Fibroblast of villous mesenchyme (primary cell): ENCODE measurements at places on chromosomes 5 and 9. TPM values are rescaled to one million over a fixed set of nuclear protein-coding genes. Genes with fewer than 3 reads are reported as not detected.

The LCP2 gene
- not detected in 2 replicates for total RNA-seq

The INSL6 gene
- 0.43 and 0.64 TPM in 2 replicates for total RNA-seq

The CCNO gene
- 0.32 TPM in 1 of 2 replicates, not detected in the other for total RNA-seq

The CDC37L1 gene
- 19.3 and 25.9 TPM in 2 replicates for total RNA-seq

The F12 gene
- 0.43 and 0.64 TPM in 2 replicates for total RNA-seq

The EIF4E1B gene
- total RNA-seq = not detected in 2 replicates

The ZBTB26 gene
- total RNA-seq = 3.5 and 4.3 TPM in 2 replicates

The GPX3 gene
- 3.5 and 3.9 TPM in 2 replicates for total RNA-seq

The PRRX2 gene
- under 0.01 and 1.6 TPM in 2 replicates for total RNA-seq

The ARL14EPL gene
- total RNA-seq = not detected in 2 replicates

The PCDHB15 gene
- under 0.01 TPM in 2 replicates for total RNA-seq

The CDC14B gene
- 13.2 and 26.8 TPM in 2 replicates for total RNA-seq

The MLANA gene
- total RNA-seq = not detected in 2 replicates
